ENCODE measurements at places on chromosomes 5 and 9. TPM values are rescaled to one million over a fixed set of nuclear protein-coding genes. Genes with fewer than 3 reads are reported as not detected.

DIMT1 gene
- total RNA-seq: 19.9 TPM

TRIM7 gene
- total RNA-seq: 1.8 TPM

LCP2 gene
- total RNA-seq: 6.4 TPM

TICAM2 gene
- total RNA-seq: 2.3 TPM

MARCHF3 gene
- 21.9 TPM for total RNA-seq

PTPN3 gene
- total RNA-seq: 7.8 TPM

TIMD4 gene
- 0.40 TPM for total RNA-seq

DMRT3 gene
- total RNA-seq: 0.30 TPM

PCDHB2 gene
- 5.8 TPM for total RNA-seq

STPG3 gene
- total RNA-seq: not detected

OLFM1 gene
- total RNA-seq: 125 TPM

TRIM36 gene
- total RNA-seq: 50.3 TPM

EFCAB9 gene
- total RNA-seq: not detected

PAEP gene
- not detected for total RNA-seq

CFAP90 gene
- total RNA-seq: 3.6 TPM

OR1J1 gene
- not detected for total RNA-seq

DDX4 gene
- total RNA-seq: 0.10 TPM

ADAMTS6 gene
- 20.3 TPM for total RNA-seq

AP3B1 gene
- 46.3 TPM for total RNA-seq

PALM2AKAP2 gene
- total RNA-seq: 16.3 TPM

CERCAM gene
- 27.5 TPM for total RNA-seq

ENHO gene
- total RNA-seq: 63.9 TPM

PCDHB10 gene
- total RNA-seq: 9.3 TPM

Data from spinal cord (tissue), 10 donors.